ENCODE measurements at places on chromosomes 7 and 10. TPM values are rescaled to one million over a fixed set of nuclear protein-coding genes. Genes with fewer than 3 reads are reported as not detected.

DNA sequence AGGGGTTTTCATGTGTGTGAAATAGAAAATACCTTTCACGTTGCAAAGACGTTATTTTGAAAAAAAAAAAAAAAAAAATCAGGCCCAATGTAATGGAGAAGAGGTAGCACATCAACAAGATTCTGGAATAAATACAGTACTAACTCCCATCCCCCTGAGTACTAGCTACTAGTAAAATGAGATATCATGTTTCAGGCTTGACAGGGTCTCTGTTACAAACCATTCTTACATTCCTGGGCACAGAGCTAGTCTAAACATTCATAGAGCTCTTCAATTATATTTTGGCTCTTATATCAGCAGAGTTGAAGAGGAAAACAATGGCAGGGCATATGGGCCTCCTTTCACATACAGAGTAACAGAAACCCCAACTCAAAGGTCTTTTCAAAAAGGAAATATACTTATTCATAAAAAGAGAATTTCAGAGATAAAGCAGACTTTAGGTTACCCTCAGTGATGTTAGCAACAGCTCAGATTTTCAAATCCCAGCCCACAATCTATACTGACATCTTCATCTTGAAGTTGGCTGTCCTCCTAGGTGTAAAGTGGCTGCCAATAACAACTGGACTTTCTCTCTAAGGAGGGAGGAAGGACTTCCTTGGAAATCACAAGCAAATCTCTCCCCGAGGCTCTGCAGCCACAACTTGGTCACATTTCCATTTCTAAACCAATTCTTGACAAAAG, 18.6 kb downstream of the C7orf33 start:
- peaks cover 9% of the 10 kb centered on the region for H3K4me1 ChIP-seq
- H3K36me3 ChIP-seq = peaks cover 10% of the 10 kb centered on the region
- H3K27ac ChIP-seq = no peak overlapping the region
- H3K4me3 ChIP-seq = no peak overlapping the region

- no peak for DNase-seq
- H3K4me1 ChIP-seq = no peaks in the 10 kb centered on the region
- no peaks in the 10 kb centered on the region for H3K36me3 ChIP-seq
- H3K27me3 ChIP-seq = no peaks in the 10 kb centered on the region
- H3K4me3 ChIP-seq = no peak overlapping the region
These were observed 24.1 kb downstream of the SEMA3D start for GRCh38 chr7:85162721-85163120.

GRCh38 chr10:119309423-119309770, 102.0 kb downstream of the GRK5 start:
- H3K4me3 ChIP-seq = no peak overlapping the region
- peaks cover 26% of the 10 kb centered on the region for H3K27me3 ChIP-seq
- DNase-seq = no peak
- H3K36me3 ChIP-seq = peaks cover 11% of the 10 kb centered on the region
- peaks cover 66% of the 10 kb centered on the region for H3K4me1 ChIP-seq

SEC31B gene
- total RNA-seq = 168 TPM

SPDYE5 gene
- not detected for total RNA-seq

Data from activated naive CD8-positive, alpha-beta T cell treated with anti-CD3 and anti-CD28 coated beads, Interleukin-2, amount 10 ng/mL, durations not matched to agents 7 days and 5 days (primary cell).